ENCODE measurements at places on chromosomes 5 and 9.

DNA sequence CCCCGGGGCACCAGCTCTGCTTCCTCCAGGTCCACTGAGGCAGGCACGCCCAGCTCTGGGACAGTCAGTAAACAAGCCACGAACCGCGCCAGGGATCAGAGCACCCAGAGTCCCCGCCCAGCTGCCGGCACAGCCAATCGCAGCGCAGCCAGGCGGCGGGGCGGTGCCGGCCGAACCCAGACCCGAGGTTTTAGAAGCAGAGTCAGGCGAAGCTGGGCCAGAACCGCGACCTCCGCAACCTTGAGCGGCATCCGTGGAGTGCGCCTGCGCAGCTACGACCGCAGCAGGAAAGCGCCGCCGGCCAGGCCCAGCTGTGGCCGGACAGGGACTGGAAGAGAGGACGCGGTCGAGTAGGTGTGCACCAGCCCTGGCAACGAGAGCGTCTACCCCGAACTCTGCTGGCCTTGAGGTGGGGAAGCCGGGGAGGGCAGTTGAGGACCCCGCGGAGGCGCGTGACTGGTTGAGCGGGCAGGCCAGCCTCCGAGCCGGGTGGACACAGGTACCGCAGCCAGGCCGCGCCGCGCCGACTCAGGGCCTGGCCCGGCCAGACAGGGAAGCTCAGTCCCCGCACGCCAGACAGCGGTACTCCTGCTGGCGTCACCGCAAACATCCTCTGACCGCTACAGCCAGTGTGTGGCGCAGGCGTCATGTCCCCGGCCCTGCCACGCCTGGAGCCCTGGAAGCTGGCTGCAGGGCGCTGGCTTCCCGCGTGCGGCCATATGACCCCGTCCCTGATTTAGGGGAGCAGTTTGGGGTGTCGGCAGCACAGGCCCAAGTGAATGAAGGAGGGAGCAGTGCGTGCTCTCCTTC is at the start of gene CTSL:
Gene CTSL, plus strand, starts transcription at position 220 of the 810 bp plus-strand sequence. CDS start 1,485 bp downstream, outside the sequence.
- DNase-seq = peak; percentile 72

- DNase-seq = no peak
Measured at GRCh38 chr5:73131711-73132425, 11.5 kb downstream of the TMEM171 start.

- DNase-seq = no peak
Measured at GRCh38 chr5:99765011-99765410, 770.2 kb upstream of the FAM174A start.

DNA sequence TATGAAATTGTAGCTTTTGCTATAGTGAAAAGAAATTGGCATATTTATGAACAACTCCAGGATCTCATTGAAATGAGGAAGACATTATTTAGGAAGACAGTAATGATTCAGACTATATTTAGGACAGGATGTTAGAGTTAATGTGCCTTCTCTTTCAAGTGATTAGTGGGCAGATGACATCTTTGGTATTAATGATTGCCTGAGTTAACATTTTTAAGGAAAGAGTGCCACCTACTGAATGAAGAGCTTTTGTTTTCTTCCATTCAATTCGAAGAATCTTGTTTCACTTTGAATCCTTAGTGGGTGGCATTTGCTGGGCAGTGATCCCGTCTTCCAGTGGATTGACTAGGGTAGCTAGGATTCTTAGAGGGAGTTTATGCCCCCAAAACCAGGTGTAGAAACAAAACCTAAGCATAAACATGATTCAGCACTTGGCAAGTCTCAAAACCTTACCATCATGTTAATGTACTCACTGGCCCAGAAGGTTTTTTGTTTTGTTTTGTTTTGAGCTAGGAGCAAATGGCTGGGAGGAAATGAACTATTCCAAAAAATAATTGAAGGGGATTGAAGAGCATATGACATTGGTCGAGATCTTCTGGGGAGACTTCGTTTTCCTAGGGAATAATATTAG is 23.2 kb downstream of the MAP3K1 start:
- DNase-seq = no peak

- DNase-seq = peak; percentile 40
Measured at GRCh38 chr9:106846857-106847256, 16.1 kb upstream of the ZNF462 start.

DNA sequence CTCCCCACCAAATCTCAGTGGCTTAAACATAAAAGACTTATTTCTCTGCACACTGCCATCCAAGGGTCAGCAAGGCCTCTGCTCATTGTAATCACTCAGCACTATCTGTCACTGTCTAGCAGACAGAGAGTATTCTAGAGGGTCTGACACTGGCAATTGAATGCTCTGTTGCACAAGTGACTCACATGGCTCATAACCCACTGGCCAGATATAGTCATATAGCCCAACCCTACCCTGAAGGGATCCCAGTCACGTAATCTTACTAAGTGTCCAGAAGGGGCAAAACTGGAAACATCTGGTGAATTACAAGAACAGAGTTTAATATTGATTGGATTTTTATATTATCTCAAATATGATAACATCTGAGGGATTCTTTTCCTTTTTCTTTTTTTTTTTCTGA is 80.7 kb downstream of the TSSK1B start:
- DNase-seq = no peak
